ENCODE measurements at places on chromosomes 6 and 20. TPM values are rescaled to one million over a fixed set of nuclear protein-coding genes. Genes with fewer than 3 reads are reported as not detected.

The LINC00237 gene
- total RNA-seq = 0.17 TPM

The KIAA1586 gene
- 12.7 TPM for total RNA-seq

GRCh38 chr20:25389401-25389857 is 1.2 kb downstream of the ABHD12 start:
- no peak overlapping the region for H3K27ac ChIP-seq
- peaks cover 12% of the 10 kb centered on the region for H3K4me1 ChIP-seq
- no peak for DNase-seq
- peak overlapping the region; percentile 76 for H3K4me3 ChIP-seq
- H3K27me3 ChIP-seq = no peaks in the 10 kb centered on the region
- peaks cover 2% of the 10 kb centered on the region for H3K36me3 ChIP-seq

- H3K27ac ChIP-seq = no peak overlapping the region
- H3K27me3 ChIP-seq = no peaks in the 10 kb centered on the region
- no peak overlapping the region for H3K4me3 ChIP-seq
- no peaks in the 10 kb centered on the region for H3K36me3 ChIP-seq
- H3K4me1 ChIP-seq = no peaks in the 10 kb centered on the region
Observed at GRCh38 chr6:91305755-91306154, 718.9 kb upstream of the MAP3K7 start.

GRCh38 chr6:5205035-5205507 is 55.7 kb downstream of the LYRM4 start:
- H3K4me3 ChIP-seq = no peak overlapping the region
- H3K27me3 ChIP-seq = no peaks in the 10 kb centered on the region
- DNase-seq = no peak
- peaks cover 4% of the 10 kb centered on the region for H3K36me3 ChIP-seq

Measured in activated B cell treated with CpG ODN at 0.5 μM for 24 hours (primary cell).